C1 segment of cervical spinal cord (tissue), 14 donors: ENCODE measurements at places on chromosomes 7 and 10.
A peak's percentile ranks its signal among the peaks of the same experiment; 100 is the strongest.

DNA sequence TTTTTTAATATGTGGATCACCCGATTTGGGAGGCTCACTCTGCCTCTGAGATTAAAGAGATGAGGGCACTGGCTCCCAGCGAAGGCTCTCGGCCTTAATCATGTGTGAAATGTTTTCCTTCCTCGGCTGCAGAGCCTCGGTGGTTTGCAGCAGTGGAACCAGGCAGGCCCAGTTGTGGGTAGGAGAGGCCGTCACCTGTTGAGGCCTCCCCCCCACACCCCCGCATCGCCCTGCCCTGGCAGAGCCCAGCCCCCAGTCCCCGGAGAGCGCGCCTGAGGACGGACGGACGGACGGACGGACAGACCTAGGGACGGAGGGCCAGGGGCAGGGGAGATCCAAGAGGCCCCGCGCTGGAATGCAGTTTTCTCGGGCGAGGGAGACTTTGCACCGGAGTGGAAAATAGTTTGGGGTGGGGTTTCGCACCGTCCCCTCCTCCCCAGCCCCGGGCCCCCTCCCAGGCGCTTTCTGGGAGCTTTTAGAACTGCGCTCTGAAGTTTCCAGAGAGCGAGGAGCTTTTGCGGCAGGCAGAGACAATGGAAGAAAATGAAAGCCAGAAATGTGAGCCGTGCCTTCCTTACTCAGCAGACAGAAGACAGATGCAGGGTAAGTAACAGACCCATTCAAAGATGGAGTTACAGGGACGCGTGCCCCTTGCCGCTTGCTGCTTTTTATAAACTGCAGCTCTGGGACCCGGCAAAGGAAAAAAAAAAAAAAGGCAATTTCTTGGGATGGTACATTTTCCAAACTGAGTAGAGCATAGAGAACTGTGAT lies at the start of gene KIAA1217:
Gene KIAA1217, plus strand, starts transcription at position 478 of the 771 bp plus-strand sequence. Its CDS starts 56 bp downstream, at position 534.
- peak; percentile 14 for DNase-seq

GRCh38 chr10:72660220-72660619 lies 31.7 kb upstream of the MCU start:
- no peak for DNase-seq

- no peak for DNase-seq
Observed at GRCh38 chr7:47265621-47266020, 316.3 kb downstream of the TNS3 start.

DNA sequence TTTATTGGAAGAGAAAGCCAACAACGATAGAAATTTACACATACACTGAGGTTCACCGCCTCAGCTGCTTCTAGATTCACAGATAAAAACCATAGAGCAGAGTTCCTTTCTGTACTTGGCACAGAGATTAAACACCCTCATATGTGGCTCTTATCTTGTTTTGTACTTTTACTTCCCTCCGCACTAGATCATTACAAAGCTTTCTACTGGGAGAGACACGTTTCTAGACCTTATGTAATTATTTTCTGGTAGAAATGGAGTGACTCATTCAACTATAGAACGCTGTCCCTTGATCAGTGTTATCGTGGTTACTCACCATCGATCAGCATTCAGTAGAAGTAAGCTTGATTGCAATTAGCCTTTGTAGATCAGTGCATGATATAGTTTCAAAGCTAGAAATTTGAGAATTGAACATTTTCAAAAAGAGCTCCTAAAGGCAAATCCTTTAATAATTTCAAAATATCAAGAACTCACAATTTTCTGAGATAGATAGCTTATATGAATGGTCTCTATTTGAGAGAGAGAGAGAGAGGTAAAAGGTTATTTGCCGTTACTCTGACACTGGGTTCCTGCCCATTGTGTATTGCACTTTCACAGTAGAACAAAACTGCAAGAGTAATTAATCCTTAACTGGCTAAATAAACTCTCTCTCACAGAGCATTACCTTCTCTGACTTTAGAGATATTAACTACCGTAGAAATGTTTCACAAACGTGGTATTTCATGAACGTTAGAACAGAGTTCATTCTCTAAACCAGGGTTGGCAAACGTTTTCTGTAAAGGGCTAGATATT lies 26.1 kb upstream of the DNAJC1 start:
- no peak for DNase-seq

DNA sequence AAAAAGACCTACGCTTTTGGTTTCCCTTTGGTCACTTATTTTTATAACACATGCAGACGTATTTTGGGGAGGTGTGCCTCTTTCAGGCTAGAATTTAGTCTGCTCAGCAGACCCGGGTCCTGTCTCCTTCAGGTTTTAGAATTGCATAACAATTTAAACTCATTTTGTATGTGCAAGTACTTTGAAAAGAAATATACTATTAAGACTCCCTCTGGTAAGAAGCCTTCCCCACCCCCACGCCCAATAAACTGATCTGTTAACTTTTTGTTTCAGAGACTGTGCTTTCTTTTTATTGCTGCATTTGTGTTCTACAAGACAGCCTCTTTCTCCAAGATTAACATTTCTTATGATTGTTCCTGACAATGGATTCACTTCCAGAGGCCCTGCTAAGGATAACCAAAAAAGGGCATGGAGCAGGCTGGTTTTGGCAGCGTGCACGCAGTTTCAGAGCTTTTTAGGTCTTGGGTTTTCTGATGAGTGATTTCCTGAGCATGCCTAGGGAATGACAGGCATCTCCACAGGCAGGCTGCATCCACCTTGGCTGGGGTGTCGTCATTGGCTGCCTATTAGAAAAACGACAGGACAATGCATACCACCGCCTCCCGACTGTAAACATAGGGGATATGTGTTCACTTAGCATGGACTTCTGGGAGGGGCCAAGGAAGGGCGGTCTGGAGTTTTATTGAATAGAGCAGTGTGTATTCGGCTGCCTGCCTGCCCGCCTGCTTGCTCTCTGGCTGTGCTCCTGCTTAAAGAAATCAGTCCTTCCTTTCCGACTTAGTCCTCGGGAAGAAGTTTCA lies at the start of gene CALD1:
Gene CALD1, plus strand, starts transcription at position 694 of the 800 bp plus-strand sequence. CDS start 88,100 bp downstream, outside the sequence.
- DNase-seq = no peak

DNA sequence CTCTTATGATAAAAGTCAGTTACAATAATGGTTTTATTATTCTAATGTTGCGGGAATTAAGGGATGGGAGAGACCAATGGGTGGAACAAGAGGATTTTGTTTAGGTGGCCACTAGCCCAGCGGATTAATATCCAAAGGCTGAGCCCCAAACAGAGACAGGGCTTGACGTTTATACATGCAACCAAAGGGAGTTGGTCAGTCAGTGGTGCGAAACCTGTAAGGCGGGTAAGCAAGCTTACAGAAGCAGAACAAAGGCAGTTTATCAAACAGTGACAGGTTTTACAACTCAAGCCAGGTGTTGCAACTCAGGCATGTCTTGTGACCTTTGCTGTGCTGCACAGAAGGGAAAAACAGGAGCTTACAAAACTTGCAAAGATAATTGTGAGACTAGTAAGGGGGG lies 622.9 kb upstream of the MBL2 start:
- no peak for DNase-seq

DNA sequence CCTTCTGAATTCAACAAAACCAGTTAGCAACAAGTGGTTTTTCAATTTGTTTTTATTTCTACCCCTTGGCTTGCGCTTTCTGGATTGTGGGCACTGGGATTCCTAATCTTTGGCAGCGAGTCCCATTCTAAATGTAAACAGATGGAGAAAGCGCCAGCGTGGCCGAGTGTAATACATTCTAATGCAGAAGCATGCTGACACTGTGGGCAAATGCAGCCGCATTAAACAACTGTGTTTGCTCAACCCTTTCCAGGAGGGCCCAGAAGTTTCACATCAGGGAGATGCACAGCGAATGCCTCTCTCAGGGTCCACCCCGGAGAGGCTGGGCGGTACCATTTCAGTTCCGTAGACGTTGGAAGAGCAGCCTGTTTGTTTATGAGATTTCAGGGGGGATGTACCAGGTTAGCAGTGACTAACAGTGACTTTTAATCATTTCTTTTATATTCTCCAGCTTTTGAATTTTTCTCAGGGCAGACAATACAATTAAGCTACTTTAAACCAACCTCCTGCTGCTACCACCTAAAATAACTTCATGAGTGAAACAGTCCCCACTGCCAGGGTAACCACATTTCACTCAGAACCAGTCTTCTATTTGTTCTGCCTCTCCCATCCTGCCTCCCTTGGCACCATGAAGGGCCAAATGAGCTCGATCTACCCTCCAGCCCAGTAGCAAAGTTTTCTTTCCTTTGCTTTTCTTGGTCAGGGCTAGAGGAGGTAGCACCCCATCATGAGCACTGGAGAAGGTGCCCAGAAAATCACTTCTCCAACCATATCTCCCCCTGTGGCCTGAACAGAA lies 164.2 kb upstream of the ITGB1 start:
- DNase-seq = no peak

DNA sequence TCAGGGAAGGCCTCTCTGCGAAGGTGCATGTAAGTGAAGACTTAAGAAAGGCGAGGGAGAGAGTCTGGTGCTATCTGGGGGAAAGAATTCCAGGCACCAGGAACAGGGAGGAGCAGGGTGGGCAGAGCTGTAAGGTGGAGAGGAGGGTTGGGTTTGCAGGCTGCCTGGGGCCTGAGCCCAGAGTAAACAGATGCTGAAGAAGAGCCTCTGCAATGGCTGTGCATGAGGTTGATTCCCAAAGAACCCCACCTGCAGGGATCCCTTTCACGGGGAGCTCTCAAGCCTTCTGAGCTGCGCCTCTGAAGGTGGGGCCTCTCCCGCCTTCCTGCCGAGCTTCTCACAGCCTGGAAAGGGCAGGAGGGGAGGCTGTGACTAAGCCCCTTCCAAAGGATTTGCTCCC lies 115.1 kb downstream of the RNF216 start:
- DNase-seq = no peak

DNA sequence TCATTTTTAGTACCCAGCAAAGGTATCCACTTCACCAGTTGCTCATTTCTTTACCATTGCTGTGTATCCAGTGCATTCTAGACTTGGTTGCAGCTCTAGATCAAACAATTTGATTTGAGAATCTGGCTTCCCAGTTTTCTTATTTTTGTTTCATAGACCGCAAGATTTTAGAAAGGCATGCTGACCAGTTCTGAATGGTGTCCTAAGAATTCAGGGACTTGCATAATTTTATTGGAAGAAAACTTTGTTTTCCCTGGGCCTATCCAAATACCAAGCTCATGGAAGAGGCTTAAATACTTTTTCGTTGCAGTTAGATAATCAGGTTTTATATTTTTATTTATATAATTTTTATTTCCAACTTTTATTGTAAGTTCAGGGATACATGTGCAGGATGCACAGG lies 58.3 kb downstream of the BICC1 start:
- no peak for DNase-seq

GRCh38 chr10:58262766-58263165 lies 4.9 kb downstream of the IPMK start:
- DNase-seq = no peak

DNA sequence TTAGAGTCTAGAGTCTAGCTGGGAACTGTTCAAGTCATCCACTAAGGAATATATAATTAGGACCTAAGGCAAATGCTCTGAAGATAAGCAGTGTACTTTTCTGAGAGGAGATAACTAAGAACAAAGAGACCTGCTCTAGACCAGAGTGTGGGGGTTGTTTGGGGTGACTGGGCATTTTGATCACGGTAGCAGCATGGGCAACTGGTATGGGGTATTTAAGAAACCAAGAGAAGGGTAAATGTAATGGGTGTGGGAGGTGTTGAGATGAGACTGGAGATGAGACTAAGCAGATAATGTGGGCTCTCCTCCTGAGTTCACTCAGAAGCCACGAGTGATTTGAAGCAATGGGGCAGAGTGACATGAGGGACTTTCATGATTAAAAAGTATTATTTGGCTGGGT lies 1082.9 kb downstream of the GATA3 start:
- DNase-seq = no peak

DNA sequence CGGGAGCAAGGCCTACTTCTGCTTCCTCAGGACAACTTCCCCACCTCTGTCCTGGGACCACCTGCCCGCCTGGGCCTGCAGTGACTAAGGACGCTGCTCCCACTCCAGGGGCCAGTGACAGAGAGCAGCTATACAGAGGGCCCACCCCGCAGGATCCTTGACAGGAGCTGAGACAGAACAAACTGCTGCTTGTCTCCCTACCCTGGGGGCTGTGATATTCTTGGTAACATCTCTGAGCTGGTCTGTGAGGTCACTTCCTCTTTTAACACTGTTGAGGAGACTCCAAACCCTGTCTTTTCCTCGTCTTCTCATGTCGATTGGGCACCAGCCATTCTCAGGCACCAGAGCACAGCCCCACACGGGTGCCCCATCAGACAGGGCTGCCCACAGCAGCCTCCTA lies 6.9 kb upstream of the MRPS24 start:
- DNase-seq = no peak

DNA sequence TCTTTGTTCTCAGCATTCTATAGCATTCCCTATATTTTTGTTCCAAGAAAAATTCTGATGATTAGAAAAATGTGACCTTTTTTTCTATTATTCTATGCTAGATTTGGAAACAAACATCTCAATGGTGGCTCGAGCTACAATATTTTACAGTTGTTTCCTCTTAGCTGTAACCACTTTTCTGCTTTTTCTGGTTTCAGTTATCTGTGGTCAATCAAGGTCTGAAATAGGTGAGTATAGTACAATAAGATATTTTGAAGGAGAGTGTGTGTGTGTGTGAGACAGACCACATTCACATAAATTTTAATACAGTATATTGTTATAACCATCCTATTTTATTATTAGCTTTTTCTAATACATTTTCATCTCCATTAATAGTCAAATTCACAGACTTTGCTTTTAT lies 564.5 kb upstream of the GHITM start:
- no peak for DNase-seq

DNA sequence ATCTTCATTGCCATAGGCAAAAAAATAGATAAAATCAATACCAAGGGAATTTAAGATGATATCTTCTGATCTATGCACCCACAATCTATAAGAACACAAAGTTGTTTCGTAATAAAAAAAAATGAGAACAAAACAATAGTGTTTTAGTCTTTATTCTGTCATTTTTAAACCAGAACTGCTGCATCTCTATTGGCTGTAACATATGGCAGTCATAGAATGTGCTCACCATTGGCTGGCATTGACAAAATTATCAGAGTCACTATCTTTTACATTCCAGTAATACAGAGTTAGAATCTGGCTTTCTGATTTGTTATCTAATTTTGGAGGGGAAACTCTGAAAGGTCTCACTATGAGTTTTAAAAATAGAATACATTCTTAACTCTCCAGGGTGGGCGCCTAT lies 138.6 kb upstream of the CCDC6 start:
- DNase-seq = no peak

- DNase-seq = no peak
Observed at GRCh38 chr7:75965617-75966016, 28.8 kb downstream of the TMEM120A start.

DNA sequence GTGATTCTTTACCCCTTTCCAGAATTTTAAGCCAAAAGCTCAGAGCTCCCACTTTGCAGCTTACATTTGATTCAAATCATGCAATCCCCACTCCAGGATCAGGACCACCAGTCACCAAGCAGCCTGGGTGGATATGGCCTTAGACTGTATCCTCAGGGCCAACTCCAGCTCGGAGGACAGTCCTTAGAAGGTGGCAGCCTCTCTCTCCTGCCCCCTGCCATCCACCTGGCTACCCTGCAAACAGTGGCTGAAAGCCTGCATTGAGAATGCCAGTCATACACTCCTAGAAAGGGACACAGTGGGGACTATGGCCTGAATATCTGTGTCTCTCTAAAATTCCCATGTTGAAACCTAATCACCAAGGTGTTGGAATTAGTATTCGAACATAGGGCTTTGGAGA lies 50.0 kb upstream of the KCNMA1 start:
- DNase-seq = no peak
